Stimulated activated CD8-positive, alpha-beta memory T cell treated with anti-CD3 and anti-CD28 coated beads, Interleukin-4, amount 100 ng/mL, for 1 hour (primary cell): ENCODE measurements at places on chromosomes 11 and 22.

DNA sequence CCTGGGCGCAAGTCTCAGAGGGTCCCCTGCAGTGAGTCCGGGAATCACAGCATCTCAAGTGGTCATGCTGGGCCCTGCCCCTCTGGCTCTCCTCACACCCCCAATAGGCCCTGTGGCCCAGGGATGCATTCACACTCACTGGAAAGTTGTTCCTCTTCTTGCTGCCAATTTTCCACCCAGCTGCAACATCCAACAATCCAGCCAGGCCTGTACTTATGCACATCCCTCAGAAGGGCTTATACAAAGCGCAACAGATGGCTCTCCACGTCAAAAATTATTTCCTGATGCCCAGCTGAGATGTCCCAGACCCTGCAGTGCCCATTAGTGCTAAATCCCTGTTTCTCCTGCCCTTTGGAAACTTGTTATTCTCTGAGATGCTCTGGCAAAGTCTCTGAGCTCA is 407.8 kb upstream of the NARS2 start:
- no peak for DNase-seq

- no peak for DNase-seq
Observed at GRCh38 chr11:2677127-2677526, 22.7 kb downstream of the KCNQ1OT1 start.

DNA sequence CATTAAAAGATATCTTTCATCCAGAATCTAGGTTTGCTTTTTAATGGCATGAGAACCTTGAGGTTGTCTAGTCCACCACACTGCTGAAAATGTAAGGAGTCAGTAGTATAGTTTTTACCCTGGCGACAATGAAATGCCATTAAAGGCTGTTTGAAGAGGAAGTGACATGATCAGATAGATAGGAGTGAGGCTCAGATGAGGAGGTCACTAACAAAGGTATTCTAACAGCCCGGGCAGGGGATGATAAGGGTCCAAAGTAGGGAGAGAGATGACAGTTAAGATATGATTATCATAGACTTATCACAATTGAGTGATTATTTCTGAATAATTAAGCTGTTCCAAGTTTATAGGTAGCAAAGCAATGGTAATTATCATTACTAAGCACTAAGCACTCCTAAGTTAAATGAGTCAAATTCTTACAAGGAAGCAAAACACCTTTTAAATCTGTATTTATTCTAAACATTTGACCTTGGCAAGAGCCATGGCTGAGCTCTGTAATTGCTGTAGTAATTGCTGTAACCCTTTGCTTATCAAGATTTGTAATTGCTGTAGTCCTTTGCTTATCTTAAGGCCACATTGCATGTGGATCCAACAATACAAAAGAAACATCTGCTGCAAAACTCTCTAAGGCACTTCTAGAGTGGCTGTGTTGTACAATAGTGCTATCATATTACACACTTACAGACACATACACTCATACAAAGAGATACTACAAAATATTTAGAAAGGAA is 92.6 kb downstream of the ENTHD1 start:
- DNase-seq: no peak

DNA sequence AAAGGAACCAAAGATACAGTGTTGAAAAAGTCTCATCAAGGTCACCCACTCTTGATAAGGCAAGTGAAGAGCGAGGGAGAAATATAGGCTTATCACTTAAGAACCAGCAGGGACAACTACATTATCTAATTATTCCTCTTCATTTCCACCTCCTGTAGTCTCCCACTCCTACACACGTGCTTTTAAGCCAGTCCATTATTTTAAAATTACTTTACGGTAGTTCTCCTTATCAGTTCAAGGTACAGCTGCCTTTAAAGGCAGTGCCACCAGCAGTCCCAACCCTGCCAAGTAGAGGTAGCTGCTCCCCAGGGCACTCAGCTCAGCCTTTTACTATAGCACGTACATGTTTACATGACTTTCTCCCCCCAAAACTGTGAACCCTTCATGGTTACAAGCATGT is 161.5 kb upstream of the BLID start:
- DNase-seq: no peak

GRCh38 chr11:108654994-108655631 is 9.8 kb upstream of the DDX10 start:
- no peak for DNase-seq
